ENCODE measurements at places on chromosomes 16 and 17.

DNA sequence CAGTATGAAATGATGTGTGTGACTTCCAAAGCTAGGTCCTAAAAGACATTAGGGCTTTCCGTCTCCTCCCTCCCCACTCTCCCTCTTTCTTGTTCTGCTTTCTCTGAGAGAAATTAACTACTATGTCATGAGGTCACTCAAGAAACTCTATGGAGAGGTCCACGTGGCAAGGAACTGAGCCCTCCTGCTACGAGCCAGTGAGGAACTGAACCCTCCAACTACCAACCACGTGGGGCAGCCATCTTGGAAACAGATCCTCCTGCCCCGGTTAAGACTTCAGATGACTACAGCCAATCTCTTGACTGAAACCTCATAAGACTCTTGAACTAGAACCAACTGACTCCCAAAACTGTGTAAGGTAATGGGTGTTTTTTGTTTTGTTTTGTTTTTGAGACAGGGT is 4.2 kb upstream of the ALOX15 start:
- peak; percentile 87 for DNase-seq

GRCh38 chr16:1596516-1596915 is 15.4 kb downstream of the IFT140 start:
- DNase-seq: no peak

DNA sequence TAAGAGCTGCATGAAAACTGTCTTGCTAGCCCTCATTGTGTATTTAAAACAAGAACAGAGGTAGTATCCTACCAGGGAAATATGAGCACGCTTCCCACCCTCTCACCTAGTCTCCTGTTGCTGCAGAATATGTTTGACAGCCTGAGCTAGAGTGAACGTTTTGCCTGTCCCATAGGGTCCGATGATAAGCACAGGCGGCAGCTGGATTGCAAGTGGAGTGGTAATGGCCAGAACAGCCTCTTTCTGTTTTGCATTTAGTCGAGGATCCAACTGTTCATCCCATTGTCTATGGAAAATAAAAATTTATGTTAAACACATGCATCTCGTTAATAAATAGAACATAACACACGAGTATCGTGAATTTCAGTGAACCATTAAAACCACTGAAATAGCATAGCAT is 84.2 kb downstream of the HELZ start:
- no peak for DNase-seq

- DNase-seq: peak; percentile 24
Observed at GRCh38 chr16:30996324-30996984, 11.4 kb downstream of the HSD3B7 start.

- DNase-seq: no peak
Observed at GRCh38 chr16:58464916-58465731, 34.8 kb upstream of the NDRG4 start.

DNA sequence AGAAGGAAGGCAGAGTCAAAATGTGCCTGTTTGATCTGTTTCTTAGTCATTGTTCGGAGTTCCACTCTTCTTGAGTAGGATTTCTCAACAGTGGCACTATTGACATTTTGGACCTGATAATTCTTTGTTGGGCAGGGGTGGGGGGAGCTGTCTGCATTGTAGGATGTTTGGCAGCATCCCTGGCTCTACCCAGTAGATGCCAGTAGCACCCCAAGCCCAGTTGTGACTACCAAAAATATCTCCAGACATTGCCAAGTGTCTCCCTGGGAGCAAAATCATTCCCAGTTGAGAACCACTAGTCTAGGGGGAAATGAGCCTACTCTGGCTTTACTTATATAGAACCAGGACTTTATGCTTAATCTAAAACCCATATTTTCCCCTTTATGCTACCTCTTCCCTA is 1.1 kb upstream of the GFOD2 start:
- DNase-seq: no peak

DNA sequence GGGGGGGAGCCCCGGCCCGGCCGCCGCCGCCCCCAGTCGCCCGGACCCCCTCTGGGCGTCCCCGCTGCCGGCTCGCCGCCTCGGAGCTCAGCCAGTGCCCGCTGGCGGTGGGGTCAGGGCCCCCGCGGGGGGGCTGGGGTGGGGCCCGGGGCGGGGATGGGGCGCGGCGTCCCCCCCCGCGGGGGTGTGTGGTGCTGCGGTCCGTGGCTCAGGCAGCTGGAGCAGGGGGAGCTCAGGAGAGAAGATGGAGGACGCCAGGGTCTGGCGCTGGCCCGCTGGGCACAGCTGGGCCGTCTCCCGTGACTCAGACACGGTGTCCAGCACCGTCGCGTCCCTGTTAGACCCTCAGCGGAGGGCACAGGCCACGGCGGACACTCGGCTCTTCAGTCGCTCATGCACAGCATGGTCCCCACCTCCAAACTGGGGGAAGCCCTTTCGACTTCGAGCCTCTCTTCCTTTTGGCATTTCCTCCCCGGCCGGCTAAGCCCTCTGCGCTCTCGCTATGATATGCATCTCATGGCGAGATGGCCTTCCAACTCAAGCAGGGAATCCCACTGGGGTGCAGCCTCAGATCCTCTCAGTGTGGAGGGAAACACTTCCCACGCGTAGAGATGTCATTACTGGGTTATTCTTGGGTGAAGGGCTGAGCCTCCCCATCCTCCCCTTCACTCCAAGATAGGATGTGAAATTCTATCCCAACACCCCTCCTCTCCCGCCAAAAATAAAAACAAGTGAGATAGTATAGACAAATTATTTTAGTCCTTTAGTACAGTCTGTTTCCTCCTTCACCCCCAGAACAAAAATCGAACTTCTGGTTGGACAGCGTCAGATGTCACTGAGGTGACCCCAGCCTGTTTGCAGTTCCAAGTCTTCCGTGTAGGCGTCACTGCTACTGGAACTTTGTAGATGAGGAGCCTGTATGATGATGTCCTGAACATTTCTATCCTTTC is 522 bp upstream of the VEZF1 start:
- peak; percentile 59 for DNase-seq

- DNase-seq: no peak
Observed at GRCh38 chr17:17344507-17345293, 41.5 kb downstream of the NT5M start.

DNA sequence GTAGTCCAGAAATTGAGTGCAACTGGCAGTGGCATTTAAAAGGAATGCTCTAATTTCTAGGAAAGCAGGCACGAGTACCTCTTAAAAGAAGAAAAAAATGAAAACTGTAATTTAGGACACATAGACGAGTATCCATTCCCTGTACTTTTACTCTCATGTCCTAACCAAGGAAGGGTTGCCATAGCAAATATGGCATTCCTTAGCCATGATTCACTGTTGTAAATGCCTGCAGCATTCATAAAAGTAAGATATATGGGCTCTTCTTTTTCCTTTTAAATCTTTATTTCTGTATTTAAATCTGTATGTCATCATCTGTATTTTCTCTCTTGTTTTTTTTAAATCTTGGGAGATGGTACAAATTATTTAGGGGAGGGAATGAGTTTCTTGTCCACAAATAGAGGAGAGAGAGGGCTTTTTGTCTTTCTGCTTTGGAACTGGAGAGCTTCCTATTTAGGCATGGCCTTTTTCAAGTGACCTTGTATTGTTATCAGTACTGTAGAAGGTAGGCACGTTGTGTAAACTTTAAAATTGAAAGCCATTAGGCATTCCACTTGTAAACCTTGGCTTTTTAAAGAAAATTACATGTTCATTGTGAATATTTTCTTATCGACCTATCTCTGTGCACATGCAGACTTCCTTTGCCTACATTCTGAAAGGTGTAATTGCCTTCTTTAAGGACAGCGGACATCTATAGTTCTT is 50.0 kb downstream of the TENT4B start:
- no peak for DNase-seq

GRCh38 chr17:5986644-5987043 is 83.5 kb upstream of the WSCD1 start:
- DNase-seq: no peak

DNA sequence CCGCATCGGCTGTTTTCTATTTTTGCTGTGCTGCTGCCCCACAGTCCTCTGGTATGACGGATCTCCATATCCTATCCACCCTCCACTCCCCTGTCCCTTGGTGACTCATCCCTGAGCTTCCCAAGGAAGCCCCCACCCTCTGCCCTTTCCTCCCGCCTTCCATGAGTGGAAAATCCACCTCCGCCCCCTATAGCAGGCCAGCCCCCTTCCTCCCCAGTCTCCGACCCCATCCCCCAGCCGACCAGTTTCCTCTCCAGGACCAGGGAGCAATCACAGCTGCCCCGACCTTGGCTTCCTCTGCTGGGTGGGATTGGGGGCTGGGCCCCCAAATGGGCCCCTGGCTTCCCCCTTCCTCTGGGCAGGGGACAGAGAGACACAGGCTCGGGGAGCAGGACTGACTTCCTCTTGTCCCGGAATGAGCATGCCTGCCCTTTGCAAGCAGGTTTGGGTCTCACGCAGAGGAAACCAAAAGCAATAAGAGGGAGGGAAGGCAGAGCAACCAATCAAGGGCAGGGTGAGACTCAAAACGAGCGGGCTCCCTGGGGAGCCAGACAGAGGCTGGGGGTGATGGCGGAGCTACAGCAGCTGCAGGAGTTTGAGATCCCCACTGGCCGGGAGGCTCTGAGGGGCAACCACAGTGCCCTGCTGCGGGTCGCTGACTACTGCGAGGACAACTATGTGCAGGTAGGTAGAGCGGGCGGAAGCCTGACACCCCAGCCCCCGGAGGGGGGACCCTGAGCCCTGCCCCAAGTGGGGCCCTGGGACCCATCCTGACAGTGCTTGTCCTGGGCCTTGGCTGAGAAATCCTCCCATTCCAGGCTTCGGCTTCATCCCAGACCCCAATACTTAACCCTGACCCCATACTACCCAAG is at the start of the genes ABI3 and GNGT2:
ABI3 (plus strand) TSS at position 550 of the 872 bp plus-strand sequence; CDS start at position 568, 18 bp downstream.
GNGT2 (minus strand) TSS at position 417 of the 872 bp plus-strand sequence. CDS start 3,152 bp downstream, outside the sequence.
- DNase-seq: peak; percentile 81

- no peak for DNase-seq
Observed at GRCh38 chr17:82831041-82831817, 8.6 kb downstream of the ZNF750 start.

GRCh38 chr16:82019535-82019934 is 8.3 kb upstream of the SDR42E1 start:
- no peak for DNase-seq

DNA sequence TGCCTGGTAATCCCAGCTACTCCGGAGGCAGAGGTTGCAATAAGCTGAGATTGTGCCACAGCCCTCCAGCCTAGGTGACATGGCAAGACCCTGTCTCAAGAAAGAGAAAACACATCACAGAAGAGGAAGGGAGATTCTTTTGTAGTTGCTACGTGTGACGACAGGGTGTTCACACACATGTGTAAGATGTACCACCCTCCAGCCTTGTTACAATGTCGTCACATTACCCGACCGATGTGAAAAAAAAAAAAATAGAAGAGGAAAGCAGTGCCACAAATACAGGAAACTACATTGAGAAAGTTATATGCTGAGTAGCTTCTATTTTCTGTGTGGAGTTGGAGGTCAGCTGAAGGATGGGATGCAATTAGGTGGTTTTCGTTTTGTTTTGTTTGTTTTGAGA is 56.0 kb downstream of the CLUH start:
- peak; percentile 41 for DNase-seq

- DNase-seq: peak; percentile 95
Observed at GRCh38 chr17:50707289-50708049, at the start of gene ANKRD40. Gene ANKRD40, minus strand, starts transcription at chr17:50707914. Its CDS starts 260 bp downstream, at chr17:50707654.

DNA sequence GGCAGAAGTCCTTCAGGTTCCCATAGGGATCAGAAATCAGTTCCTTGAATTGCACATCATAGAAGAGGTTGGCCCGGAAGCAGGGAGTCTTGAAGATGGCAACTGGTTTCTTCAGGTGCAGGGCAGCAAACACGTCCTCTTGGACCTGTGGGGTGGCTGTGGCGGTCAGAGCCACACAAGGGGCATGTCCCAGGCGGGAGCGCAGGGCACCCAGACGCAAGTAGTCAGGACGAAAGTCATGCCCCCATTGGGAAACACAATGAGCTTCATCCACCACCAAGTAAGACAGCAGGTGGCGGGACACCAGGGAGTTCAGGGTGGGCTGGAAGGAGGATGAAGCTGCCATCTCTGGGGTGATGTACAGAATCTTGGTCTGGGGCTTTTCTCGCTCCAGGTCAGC is 4.4 kb downstream of the RECQL5 start:
- DNase-seq: no peak

- DNase-seq: no peak
Observed at GRCh38 chr16:81456523-81457325, 12.1 kb downstream of the CMIP start.

GRCh38 chr17:38545531-38546225 is 60.1 kb downstream of the SRCIN1 start:
- DNase-seq: no peak

GRCh38 chr16:68396481-68396880 is 51.8 kb downstream of the SMPD3 start:
- DNase-seq: peak; percentile 53

- DNase-seq: no peak
Observed at GRCh38 chr17:65797809-65798208, 236.4 kb upstream of the AXIN2 start.

DNA sequence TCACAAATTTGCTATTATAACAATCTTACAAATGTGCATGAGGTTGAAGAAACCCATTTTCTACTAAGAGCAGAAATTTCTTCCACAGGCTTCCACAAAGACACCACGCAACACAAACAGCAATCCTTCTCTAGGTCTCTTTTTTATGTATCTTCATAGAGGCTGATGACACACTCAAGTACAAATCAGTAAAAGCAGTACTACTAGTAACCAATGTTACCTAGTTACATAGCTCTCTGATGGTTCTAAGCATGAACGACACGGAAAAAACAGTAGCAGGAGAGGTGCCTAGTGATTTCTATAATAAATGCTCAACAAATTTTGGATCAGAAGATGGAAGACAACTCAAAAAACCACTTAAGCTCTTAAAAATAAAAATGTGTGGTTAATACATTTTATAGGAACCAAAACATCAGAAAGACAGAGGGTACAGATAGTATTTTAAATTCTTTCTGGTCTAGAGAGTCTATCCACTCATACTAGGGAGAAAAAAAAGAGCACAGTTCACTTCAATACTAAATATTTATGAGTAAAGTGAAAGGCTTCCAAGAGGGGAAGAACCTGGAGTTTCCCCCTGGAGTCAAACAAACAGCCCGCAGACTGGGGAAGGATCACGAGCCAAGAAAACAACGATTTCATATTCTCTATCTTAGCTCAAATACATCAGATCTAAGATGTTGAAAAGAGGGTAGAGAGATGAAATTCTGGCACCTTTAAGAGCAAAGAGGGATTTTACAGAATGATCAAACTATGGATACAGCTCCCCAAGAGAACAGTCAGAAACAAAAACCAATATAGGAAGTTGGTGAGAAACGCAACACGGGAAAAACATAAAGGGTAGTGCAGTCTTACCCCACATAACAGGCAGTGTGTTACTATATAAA is 40.2 kb downstream of the SMG6 start:
- DNase-seq: peak; percentile 40

DNA sequence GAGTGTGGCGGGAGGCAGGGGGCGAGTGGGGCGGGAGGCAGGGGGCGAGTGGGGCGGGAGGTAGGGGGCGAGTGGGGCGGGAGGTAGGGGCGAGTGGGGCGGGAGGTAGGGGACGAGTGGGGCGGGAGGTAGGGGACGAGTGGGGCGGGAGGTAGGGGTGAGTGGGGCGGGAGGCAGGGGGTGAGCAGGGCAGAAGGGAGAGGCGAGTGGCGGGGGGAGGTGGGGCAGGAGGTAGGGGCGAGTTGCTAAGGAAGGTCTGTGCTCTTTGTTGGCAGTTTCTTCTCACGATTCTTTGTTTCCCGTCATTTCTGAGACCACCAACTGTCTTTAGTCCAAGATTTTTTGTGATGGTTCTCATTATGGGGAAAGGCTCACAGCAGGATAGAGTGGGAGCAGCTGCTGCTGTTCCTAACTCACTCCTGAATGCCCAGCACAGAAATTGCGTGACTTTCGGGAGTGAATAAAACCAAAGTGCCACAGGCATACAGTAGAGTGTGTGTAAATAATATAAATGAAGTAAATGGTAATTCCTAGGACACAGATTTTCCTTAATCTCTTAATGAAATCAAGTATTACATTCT is 44.7 kb downstream of the COG7 start:
- DNase-seq: no peak
